Caudate nucleus (tissue), 63 donors: ENCODE measurements at places on chromosomes 3 and 15.

GRCh38 chr15:39553947-39554693 is 26.8 kb upstream of the THBS1 start:
- DNase-seq, result no peak

- DNase-seq, result no peak
Observed at GRCh38 chr3:141375381-141376301, 7.3 kb downstream of the ZBTB38 start.

GRCh38 chr15:57301307-57301706 is 75.0 kb upstream of the CGNL1 start:
- no peak for DNase-seq

GRCh38 chr3:14225421-14225820 is 46.8 kb downstream of the LSM3 start:
- no peak for DNase-seq

GRCh38 chr15:45167631-45168205 is 20.0 kb downstream of the SHF start:
- DNase-seq, result no peak

DNA sequence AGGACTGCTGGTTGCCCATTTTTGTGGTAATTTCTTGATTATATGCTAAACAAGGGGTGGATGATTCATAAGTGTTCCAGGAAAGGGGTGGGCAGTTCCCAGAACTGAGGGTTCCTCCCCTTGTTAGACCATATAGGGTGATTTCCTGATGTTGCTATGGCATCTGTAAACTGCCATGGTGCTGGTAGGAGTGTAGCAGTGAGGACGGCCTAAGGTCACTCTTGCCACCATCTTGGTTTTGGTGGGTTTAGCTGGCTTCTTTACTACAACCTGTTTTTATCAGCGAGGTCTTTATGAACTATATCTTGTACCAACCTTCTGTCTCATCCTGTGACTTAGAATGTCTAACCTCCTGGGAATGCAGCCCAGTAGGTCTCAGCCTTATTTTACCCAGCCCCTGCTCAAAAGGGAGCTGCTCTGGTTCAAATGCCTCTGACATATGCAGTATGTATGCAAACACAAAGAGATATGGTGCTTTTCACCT is 46.2 kb downstream of the C3orf38 start:
- DNase-seq, result no peak

DNA sequence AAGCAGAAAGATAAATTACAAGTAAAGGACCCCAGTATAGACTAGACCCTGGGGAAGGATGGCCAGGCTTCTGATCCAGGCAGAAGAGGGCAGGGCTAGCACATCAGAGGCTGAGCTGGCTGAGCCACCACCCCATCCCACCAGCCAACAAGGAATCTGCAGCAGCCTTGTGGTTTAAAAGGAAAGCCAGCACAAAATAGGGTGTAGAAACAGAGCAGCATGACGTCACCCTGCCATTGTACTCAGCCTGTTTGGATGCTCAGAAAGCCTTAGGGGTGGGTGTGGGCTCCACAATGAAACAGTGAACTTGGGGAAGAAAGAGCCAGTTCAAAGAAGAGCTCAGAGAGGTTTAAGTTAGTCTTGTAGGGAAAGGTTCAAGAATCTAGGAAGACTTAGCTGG is 28.2 kb downstream of the DUOX1 start:
- peak; percentile 63 for DNase-seq

DNA sequence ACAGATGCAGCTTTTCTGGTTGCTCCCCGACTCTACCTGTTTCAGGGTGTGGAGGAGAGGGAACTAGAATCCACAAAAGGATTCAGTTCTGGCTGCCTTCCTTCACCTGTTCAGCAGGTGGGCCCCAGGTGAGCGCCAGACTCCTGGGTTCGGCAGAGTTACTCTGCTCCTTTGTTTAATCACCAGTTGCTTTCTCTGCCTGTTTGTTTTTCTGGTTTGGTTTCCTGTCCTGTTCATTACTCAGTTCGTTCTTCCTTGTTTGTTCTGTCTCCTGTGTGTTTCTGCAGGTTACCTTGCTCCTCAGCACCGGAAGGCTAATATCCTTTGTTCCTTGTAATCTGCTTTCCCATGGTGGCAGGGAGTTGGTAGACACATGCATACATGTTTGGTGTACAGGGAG is 508.5 kb upstream of the ATP11B start:
- no peak for DNase-seq
